ENCODE measurements at places on chromosomes 13 and 19.

DNA sequence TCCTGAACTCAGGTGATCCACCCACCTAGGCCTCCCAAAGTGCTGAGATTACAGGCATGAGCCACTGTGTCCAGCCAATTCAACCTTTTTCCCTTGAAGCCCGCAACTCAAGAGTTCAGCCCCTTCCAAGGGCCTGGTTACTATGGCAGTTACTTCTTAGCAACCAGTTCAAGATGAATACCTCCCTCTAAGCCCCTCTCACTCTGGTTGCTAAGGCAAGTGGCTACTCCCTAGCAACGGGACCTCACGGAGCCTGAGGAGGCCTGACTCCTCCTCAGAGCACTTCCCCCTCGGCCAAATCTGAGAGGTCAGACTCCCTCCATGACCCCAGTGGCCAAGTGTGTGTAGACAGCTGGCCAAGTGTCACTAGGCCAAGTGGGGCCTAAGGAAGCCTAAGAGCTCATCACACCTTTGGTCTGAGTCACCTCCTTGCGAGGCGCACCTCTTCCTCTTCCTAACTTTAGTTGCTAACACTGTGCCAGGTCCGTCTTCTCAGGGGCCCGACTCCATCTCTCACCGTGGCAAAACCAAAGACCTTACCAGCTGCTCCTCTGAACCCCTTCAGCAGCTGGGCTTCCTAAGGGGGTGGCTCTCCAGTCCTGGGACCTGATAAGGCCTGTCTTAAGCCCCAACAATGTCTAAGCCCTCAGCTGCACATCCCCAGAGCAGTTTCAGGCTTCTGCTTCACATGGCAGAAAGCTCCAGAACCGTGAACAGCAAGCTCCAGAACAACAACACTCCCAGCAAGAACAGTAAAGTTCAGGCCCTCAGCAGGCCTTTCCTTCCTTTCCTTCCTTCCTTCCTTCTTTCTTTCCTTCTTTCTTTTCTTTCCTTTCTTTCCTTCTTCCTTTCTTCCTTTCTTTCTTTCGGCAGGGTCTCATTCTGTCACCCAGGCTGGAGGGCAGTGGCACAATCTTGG, 9.6 kb downstream of the CD37 start:
- DNase-seq = no peak

- DNase-seq = no peak
These were observed 163.3 kb upstream of the STARD13 start for GRCh38 chr13:33448889-33449288.

- DNase-seq = no peak
These were observed 36.1 kb downstream of the IRS2 start for GRCh38 chr13:109750221-109750775.

- DNase-seq = no peak
These were observed 11.5 kb upstream of the CAPNS1 start for GRCh38 chr19:36128392-36128736.

DNA sequence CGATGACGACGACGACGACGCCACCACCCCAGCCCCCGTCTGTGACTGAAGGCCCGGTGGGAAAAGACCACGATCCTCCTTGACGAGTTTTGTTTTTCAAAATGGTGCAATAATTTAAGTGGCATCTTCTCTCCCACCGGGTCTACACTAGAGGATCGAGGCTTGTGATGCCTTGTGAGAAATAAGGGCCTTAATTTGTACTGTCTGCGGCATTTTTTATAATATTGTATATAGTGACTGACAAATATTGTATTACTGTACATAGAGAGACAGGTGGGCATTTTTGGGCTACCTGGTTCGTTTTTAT, 2.5 kb downstream of the KLF2 start:
- no peak for DNase-seq

DNA sequence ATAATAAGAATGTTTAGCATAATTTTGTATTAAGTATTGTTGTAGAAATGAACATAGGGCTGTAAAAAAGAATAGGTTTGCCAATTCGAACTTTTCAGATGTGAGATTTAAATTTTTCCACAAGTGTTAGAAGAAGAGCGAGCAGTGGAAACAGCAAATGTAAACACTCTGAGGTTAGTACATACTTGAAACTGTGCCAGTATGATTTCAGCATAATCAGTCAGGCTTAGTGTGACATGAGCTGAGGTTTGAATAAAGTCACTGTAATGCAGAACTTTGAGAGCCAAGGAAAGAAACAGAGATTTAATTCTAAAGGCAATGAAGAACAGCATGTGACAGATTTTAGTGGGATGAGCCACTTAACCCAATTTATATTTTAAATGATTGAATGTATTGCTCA, 2166.4 kb downstream of the PCDH9 start:
- DNase-seq = no peak

DNA sequence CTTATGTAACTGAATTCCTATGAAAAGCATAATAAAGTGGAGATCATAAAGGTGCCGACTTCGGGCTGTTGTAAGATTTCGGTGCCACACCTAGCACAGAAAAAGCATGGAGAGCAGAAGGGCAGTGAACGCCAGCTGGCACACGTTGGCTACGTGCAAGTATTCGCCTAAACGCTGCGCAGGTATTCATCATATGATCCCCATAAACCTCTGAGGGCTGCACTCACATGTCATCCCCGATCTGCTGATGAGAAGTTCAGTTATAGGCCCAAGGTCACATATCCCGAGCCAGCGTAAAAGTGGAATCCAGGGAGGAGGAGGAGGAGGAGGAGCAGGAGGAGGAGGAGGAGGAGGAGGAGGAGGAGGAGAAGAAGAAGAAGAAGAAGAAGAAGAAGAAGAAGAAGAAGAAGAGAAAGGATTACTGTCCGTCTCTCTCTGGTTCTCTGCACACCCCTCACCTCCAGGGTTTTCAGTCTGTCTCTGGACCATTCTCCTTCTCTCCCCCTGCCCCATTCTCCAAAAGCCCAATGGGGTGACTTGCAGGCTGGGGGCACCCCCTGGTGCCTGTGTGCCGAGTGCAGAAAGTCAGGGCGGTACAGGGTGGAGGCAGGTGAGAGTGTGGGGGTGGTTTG, 18.6 kb upstream of the CYP2S1 start:
- DNase-seq = no peak

DNA sequence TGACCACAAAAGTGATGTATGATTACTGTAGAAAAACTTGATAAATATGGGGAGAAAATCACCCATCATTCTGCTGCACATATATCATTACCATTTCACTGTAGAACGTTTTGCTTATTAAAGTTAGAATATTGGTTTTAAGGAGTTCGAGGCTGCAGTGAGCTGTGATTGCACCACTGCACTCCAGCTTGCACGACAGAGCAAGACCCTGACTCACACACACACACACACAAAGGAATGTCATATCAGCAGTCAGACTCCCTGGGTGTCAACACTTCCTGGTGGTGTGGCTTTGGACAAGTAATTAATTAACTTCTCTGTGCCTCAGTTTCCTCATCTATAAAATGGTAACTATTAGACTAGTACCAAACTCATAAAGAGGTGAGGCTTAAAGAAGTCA, 11.3 kb upstream of the PNMA8A start:
- DNase-seq = no peak

DNA sequence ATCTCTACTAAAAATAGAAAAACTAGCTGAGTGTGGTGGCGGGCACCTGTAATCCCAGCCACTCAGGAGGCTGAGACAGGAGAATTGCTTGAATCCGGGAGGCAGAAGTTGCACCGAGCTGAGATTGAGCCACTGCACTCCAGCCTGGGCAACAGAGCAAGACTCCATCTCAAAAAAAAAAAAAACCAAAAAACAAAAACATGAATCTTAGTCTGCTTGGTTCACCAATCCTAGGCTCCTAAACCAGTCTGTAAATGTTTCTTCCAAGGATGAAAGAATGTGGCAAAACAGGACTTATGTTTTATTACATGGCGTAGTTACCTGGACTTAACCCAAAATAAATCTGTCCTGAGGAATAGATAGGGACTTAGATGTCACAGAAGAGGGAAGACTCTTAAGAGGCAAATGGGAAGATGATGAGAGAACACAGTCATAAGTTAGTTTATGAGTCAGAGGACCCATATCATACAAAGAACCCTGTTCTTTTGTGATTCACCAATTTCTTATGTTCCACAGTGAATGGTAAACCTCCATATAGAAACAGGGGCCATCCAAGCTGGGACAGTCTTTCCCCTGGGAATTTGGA, 6.9 kb upstream of the FBXL3 start:
- no peak for DNase-seq

GRCh38 chr19:23822735-23823134, 64.0 kb upstream of the ZNF681 start:
- no peak for DNase-seq

GRCh38 chr13:46324976-46325375, 62.1 kb downstream of the RUBCNL start:
- DNase-seq = no peak

GRCh38 chr19:42193706-42194105, 23.8 kb downstream of the DEDD2 start:
- no peak for DNase-seq

DNA sequence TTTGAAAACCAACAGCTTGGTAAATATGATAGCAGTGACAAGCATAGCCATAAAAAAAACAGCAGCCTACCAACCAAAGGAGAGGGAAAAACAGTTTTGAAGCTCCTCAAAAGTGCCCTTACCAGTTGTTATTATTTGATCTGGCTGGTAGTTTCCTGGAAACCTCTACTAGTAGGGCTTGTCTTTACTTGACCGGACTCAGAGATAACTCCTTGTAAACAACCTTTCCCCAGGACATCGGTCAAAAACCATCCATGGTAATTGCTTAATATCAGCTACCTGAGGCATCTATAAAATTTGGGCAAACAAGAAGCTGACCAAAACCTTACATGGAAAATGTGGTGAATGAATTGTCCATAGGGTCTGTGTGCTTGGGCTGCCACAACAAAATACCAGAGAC, 210.9 kb downstream of the FGF14 start:
- no peak for DNase-seq

DNA sequence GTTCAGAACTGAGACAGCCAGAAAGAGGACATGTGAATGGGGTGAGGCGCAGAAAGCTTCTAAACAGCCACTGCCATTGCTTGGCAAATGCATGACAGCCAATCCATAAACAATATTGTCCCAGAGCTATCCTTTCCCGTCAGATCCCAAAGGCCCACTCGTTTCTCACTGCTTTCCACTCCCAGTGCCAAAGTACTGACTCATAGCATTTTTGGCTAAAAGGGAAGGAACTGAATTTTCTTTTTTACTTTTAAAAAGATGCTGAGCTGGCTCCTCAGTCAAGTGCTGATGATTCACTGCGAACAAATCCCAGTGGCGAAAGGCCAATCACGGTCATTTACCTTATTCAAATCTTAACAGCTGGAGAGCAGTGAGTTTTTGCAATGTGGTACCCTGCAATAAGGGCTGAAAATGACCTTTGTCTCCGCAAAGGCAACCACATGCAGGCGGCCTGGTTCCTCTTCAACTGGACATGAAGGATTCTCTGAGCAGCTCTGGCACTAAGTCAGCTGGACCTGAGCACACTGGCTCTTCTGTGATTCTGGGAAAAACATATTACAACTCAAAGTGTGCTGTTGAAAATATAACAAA, 151.7 kb downstream of the DCLK1 start:
- no peak for DNase-seq

DNA sequence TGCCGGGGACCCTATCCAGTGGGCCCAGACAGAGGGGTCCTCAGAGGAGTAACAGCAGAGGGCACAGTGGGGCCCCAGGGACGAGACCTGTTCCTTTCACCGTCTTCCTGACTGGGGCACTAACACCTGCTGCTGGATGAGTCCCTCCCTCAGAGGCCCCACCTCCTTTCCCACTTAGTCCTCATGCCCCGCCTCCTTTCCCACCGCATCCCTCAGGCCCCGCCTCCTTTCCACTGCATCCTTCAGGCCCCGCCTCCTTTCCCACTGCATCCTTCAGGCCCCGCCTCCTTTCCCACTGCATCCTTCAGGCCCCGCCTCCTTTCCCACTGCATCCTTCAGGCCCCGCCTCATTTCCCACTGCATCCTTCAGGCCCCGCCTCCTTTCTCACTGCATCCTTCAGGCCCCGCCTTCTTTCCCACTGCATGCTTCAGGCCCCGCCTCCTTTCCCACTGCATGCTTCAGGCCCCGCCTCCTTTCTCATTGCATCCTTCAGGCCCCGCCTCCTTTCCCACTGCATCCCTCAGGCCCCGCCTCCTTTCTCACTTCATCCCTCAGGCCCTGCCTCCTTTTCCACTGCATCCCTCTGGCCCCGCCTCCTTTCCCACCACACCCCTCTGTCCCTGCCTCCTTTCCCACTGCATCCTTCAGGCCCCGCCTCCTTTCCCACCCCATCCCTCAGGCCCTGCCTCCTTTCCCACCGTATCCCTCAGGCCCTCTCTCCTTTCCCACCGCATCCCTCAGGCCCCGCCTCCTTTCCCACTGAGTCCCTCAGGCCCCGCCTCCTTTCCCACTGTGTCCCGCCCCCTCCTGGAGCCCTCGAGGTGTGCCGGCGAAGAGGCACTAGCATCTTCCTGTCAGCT, 6.7 kb downstream of the SPPL2B start:
- DNase-seq = no peak

- no peak for DNase-seq
These were observed 1.1 kb downstream of the ATG4D start for GRCh38 chr19:10544753-10545251.

- no peak for DNase-seq
These were observed 1127.3 kb downstream of the PCDH9 start for GRCh38 chr13:66102864-66103263.

- DNase-seq = no peak
These were observed 8.2 kb upstream of the HSD17B14 start for GRCh38 chr19:48844472-48844871.

DNA sequence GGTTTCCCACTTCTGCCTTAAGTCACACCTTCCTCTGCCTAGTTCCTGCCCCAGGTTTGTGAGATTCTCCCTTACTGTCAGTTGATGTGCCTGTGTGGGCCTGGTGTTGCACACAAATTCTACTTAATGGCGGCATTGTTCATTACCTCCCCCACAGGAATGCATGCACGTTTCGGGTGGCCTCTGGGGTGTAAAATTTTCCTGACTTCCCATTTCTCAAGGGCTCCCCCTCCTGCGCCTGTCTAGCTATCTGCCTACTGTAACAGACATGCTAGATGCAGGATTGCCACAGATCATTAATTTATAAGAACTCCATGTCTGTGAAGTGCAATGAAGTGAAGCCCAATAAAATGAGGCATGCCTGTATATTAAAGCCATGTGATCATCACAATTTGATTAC, 1466.3 kb downstream of the PCDH9 start:
- no peak for DNase-seq

DNA sequence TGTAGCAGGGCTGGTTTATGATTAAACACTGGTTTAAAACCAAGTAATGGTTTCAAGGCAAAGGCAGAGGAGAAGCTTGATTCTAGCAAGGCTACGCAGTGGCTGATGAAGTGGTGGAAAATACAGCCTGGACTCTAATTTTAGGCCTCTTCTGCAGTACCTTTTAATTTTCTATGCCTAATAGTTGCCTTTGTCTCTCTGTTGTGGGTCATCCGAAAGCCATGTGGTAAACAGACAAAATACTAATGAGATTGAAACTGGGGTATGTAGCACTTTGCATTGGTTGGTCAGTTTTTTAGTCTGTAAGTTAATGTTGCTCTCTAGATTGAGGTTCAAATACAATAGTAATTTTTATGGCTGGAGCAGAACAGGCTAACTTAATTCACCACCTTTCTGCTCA, 3.3 kb downstream of the LMO7 start:
- no peak for DNase-seq

GRCh38 chr13:98890186-98890585, 87.7 kb downstream of the DOCK9 start:
- no peak for DNase-seq

Data from stimulated activated CD8-positive, alpha-beta memory T cell treated with anti-CD3 and anti-CD28 coated beads, Interleukin-2, amount 100 ng/mL, for 1 hour (primary cell).